ENCODE measurements at places on chromosomes 7 and 10. TPM values are rescaled to one million over a fixed set of nuclear protein-coding genes. Genes with fewer than 3 reads are reported as not detected.

Gene RPEL1
- polyA plus RNA-seq, result not detected

Gene CH25H
- polyA plus RNA-seq, result 0.27 TPM

Gene CYP3A7
- polyA plus RNA-seq, result not detected

Gene ODAD2
- not detected for polyA plus RNA-seq

Gene NFE2L3
- polyA plus RNA-seq, result 4.5 TPM

Gene SLC26A3
- polyA plus RNA-seq, result not detected

DNA sequence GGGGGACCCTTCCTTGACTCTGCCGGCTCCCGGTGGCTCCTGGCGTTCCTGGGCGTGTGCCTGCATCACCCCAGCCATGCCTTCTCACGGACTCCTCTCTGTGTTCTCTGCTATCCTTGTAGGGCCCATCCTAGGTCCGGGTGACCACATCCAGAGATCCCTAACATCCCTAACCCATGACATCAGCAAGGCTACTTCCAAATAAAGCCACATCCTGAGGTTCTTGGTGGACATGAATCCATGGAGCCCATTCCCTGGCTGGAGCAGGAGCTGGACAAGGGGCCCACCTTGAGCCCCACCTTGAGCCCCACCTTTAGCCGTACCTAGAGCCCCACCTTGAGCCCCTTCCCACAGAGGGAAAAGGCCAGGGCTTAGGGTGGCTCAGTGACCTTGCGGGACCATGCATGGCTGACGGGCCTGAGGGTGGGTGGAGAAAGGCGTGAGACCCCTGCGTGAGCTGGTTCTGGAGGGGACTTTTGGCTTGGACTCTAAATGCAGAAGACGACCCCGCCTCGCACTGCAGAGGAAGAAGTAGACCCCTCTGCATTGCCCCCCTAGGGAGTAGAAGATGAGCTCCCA lies 58.5 kb upstream of the INPP5A start:
- H3K27ac ChIP-seq, result no peak overlapping the region
- no peaks in the 10 kb centered on the region for H3K36me3 ChIP-seq
- no peak for DNase-seq
- H3K4me1 ChIP-seq, result no peaks in the 10 kb centered on the region
- no peak overlapping the region for H3K4me3 ChIP-seq

DNA sequence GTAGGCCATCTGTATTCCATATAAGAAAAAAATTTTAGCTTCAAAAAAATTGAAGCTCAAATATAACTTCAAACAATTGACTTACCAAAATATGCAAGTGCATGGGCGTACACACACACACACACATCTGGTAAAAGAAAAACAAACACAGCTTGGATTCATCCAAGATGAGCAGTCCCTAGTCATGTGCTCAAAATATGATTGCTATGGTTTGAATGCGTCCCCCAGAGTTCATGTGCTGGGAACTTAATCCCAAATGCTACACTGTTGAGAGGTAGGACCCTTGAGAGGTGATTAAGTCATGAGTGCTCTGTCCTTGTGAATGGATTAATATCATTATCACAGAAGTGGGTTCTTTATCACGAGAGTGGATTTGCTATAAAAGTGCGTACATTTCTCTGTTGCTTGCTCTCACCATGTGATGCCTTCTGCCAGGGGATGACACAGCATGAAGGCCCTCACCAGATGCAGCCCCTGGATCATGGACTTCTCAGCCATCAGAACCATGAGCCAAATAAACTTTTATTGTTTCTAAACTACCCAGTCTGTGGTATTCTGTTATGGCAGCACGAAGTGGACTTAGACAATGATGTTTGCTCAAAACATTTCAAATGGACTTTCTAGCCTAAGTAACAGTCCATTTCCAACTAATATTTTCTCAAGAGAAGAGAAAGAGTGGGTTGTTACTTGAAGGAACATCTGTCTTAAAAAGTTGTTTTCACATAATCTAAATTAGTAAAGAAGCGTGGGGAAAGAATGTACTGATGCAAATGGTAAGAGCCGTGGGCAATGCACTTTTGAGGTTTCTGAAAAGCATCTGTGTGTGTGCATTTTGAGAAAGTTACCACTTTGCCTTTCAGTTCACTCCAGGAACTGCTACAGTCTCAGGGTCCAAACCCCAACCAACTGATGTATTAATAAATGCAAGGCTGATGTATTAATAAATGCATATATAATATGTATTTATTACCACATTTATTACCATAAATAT lies 15.1 kb upstream of the SVIL start:
- H3K36me3 ChIP-seq, result peaks cover 11% of the 10 kb centered on the region
- peak overlapping the region; percentile 10 for H3K27ac ChIP-seq
- DNase-seq, result no peak
- no peaks in the 10 kb centered on the region for H3K27me3 ChIP-seq

GRCh38 chr7:137937202-137937560 lies 64.7 kb downstream of the CREB3L2 start:
- no peak for DNase-seq
- H3K27ac ChIP-seq, result no peak overlapping the region
- no peaks in the 10 kb centered on the region for H3K27me3 ChIP-seq
- peaks cover 5% of the 10 kb centered on the region for H3K36me3 ChIP-seq

DNA sequence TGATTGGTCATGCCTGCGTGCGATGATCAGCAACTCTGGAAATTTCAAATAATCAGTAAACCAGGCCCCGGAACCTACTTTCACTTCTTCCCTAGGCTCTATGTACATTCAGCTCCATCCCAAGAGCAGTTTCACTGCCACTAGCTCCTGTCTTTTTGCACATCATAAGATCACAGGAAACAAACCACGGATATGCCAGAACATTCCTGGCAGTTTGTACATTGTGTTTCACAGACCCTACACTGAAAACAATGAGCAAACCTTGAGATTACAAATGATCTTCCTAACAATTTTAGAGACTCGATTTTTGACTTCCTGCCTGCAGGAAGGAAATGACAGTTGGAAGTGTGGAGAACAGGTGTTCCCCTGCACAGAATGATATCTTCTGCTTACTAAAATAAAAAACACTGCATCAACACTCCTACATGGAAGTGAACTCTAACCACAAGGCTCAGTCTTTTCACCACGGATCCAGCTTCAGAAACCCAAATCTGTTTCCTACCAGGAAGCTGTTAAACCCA lies 7.6 kb upstream of the TMEM236 start:
- no peaks in the 10 kb centered on the region for H3K36me3 ChIP-seq
- H3K4me1 ChIP-seq, result no peaks in the 10 kb centered on the region
- no peak overlapping the region for H3K4me3 ChIP-seq

GRCh38 chr10:8919280-8919679 lies 864.8 kb downstream of the GATA3 start:
- no peak overlapping the region for H3K4me3 ChIP-seq
- peaks cover 1% of the 10 kb centered on the region for H3K27me3 ChIP-seq
- no peaks in the 10 kb centered on the region for H3K4me1 ChIP-seq

DNA sequence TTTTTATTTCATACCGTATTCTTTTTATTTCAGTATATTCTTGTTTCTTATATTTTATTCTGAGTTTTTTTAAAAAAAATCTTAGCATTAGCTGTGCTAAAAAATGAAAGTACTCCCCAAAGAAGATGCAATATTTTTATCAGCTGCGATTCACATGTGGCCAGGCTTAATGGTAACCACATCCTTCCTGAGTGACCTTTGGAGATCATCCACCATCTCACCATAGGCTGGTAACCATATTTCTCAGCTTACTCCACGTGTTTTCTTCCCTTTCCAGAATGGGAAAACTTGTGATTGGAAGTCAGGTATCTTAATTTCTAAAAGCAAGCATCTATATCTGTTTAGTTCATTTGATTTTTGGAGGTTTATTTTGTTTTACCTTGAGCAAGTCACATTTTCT lies 18.8 kb upstream of the LIPM start:
- peaks cover 6% of the 10 kb centered on the region for H3K27me3 ChIP-seq
- peak; percentile 4 for DNase-seq
- H3K4me1 ChIP-seq, result peaks cover 11% of the 10 kb centered on the region
- no peaks in the 10 kb centered on the region for H3K36me3 ChIP-seq
- H3K27ac ChIP-seq, result no peak overlapping the region

DNA sequence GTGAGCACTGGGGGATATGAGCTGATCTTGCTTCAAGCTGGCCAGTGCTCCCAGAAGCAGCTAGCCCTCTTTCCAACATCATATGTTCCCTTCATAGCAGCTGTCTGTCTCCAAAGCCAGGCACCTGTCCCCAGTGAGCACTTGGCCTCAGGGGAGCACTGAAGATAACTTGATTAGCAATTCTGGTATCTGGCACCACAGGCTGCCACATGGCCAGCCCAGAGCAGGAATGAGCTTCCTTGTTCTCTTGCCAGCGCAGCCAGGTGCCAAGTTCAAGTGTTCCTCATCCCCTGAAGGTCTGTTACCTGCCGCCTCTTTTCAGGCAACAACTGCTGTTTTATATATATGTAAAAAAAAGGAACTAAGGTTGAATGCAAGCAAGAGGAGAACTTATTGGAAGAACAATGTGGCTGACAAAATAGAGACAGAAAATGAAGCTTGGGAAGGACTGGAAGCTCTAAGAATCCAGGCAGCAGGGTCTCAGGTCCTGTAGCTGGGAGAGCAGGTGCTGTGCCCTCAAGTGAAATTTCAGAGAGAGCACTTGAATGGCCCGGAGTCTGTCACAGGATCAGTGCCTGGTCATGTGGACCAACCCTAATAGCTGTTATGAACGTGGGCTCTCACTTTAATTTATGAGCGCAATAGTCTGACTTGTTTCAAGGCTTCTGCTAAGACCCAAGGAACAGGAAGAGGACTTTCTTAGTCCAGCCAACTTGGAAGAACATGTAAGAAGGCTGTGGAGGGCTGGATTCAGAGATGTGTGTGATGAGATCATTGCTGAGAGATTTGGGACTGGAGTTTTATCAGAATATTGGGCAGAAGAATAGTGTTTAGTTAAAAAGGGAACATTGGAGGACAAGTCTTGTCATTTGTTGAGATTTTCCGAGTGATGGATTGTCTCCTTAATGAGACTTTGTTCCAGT lies 267.2 kb downstream of the GLRX3 start:
- no peak for DNase-seq
- H3K27me3 ChIP-seq, result no peaks in the 10 kb centered on the region
- no peak overlapping the region for H3K27ac ChIP-seq
- H3K4me1 ChIP-seq, result no peaks in the 10 kb centered on the region
- no peak overlapping the region for H3K4me3 ChIP-seq
- no peaks in the 10 kb centered on the region for H3K36me3 ChIP-seq

DNA sequence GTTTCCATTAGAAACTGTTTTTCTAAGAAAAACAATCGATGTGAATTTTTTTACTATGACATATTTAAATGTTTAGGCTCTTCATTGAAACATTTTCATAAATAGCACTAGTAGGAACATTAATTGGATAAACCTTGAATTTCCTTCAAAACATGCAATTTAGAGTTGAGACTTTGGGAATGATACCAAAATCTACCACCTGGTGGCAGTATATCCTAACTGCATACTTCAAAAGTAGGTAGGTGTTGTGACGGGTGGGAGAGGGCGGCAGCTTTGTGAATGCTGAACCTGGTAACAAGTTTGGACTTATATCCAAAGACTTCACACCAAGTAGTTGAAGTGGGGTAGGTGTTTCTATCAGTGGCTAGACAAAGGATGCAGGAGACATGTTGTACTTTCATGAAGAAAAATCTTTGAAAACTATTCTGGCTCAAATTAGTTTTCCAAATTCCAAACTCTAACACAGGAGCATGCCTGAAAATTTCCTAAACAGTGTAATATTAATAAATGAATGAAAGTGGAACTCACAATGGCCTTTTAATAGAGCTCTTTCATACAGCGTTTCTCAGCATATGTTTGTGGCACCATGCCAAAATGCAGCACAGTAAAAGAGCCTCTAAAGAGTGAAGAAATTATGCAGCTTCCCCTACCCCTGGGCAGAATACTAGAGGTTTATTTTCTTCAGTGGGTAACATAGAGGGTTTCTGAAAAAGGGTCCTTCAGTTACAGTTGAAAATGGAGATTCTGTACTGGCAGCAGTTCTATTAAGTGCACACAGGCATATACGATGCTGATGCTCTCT lies 201.0 kb upstream of the TPK1 start:
- no peaks in the 10 kb centered on the region for H3K4me1 ChIP-seq
- peaks cover 2% of the 10 kb centered on the region for H3K27me3 ChIP-seq

GRCh38 chr7:30843741-30844482 lies 67.7 kb upstream of the AQP1 start:
- H3K27me3 ChIP-seq, result peaks cover 4% of the 10 kb centered on the region
- H3K4me1 ChIP-seq, result no peaks in the 10 kb centered on the region
- no peaks in the 10 kb centered on the region for H3K36me3 ChIP-seq
- DNase-seq, result no peak
- H3K4me3 ChIP-seq, result no peak overlapping the region

DNA sequence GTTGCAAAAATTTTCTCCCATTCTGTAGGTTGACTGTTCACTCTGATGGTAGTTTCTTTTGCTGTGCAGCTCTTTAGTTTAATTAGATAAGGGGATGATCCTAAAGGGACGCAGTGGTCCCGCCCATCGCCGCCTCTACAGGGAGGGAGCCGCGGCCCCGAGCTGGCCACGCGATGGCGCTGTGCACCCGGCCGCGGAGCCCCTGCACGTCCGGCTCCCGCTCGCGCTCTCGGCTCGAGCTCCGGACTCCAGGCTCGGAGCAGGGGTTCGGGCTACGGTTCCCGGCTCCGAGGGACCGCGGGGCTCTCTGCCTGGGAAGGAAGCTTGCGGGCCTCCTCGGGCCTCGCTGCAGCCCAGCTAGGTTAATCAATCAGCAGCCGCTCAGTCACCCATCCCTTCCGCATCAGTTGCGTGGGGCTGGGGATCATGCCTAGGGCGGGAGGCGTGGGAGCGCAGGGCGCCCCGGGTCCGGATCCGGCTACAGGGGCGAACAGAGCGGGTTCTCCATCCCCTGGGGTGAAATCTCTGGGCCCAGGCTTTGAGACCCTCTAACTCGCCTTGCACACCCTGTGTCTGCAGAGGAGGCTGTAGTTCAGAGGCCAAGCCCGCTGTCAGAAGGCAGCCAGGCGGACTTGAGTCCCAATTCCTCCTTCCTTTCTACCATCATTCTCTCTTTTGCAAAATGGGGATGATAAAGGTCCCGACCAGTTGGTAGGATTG lies 97.9 kb downstream of the WDR11 start:
- H3K4me1 ChIP-seq, result peaks cover 6% of the 10 kb centered on the region
- peak overlapping the region; percentile 49 for H3K4me3 ChIP-seq
- H3K36me3 ChIP-seq, result no peaks in the 10 kb centered on the region
- peak; percentile 26 for DNase-seq
- H3K27ac ChIP-seq, result no peak overlapping the region

- no peak overlapping the region for H3K4me3 ChIP-seq
- no peaks in the 10 kb centered on the region for H3K36me3 ChIP-seq
- peaks cover 11% of the 10 kb centered on the region for H3K4me1 ChIP-seq
- peak; percentile 33 for DNase-seq
- H3K27ac ChIP-seq, result no peak overlapping the region
These were observed 100.5 kb upstream of the SDK1 start for GRCh38 chr7:3200504-3200903.

DNA sequence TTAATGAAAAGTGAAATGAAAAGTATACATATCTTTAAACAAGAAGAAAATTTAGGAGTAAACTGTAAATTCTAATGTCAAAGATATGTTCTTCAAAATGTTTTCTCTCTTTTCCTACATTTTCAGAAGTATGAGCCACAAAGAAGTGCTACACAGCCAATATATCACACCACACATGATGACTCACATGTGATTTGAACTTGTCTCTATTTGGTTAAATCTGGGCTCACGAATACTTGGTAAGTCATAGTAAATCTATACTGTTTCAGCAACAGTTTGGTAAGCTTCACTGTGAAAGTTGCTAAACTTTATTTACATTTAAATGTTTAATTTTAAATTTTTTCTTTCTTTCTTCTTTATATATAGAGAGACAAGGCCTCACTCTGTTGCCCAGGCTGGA lies 380.6 kb upstream of the IGFBP3 start:
- no peak for DNase-seq
- no peaks in the 10 kb centered on the region for H3K27me3 ChIP-seq
- no peak overlapping the region for H3K27ac ChIP-seq
- H3K4me3 ChIP-seq, result no peak overlapping the region
- no peaks in the 10 kb centered on the region for H3K4me1 ChIP-seq
- no peaks in the 10 kb centered on the region for H3K36me3 ChIP-seq

GRCh38 chr10:926075-926698 lies 5.3 kb downstream of the LARP4B start:
- H3K4me3 ChIP-seq, result no peak overlapping the region
- peaks cover 80% of the 10 kb centered on the region for H3K4me1 ChIP-seq
- DNase-seq, result no peak
